Dermis microvascular lymphatic vessel endothelial cell (primary cell): ENCODE measurements at places on chromosomes 3 and 15. TPM values are rescaled to one million over a fixed set of nuclear protein-coding genes. Genes with fewer than 3 reads are reported as not detected.

Gene PRSS50
- not detected in 2 replicates for total RNA-seq

Gene DPH3
- 16.4 and 20.9 TPM in 2 replicates for total RNA-seq

Gene SLC28A1
- under 0.01 TPM in 1 of 2 replicates, not detected in the other for total RNA-seq

Gene MB21D2
- 1.9 and 2.5 TPM in 2 replicates for total RNA-seq

Gene ALDH1A2
- total RNA-seq = 33.5 and 57.0 TPM in 2 replicates

Gene SAMD7
- not detected in 2 replicates for total RNA-seq

Gene RLBP1
- total RNA-seq = not detected in 2 replicates

Gene ZNF80
- total RNA-seq = not detected in 2 replicates

Gene NT5DC2
- total RNA-seq = 24.4 and 52.5 TPM in 2 replicates
